ENCODE measurements at places on chromosomes 1 and 21.

GRCh38 chr1:7989762-7990428, 28.4 kb downstream of the PARK7 start:
- DNase-seq, result no peak

DNA sequence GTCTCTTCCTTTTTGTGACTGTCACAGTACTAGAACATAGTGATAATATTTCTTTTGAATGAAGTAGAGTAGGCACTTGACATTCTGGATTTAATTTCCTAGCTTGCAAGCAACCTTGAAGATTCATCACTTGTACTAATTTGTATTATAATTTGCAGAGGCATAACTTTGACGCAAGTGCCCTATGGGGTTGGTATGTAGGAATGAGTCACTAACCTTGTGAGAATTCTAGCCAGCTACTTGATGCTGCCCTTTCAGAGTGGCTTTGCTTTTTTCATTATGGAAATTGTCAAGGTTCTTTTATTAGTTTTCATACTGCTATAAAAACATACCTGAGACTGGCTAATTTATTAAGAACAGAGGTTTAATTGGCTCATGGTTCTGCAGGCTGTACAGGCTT, 13.7 kb upstream of the DPH5 start:
- no peak for DNase-seq

DNA sequence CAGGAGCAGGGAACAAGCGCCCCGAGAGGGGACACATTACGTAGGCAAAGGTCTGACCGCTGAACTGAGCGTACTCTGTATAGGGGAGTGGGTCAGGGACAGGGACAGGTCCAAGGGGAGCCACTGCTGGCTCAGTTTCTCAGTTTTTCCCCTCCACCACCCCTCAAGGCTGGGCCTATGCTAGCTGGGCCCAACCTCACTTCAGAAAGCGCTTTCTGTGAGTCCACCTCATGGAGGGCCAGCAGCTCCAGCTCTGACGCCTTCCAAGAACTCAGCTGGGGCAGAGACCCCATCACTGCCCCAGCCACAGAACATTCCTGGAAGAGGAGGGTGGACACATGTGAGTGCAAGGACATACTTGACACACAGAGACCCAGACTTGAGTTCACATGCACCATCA, 242.0 kb downstream of the FOXD2 start:
- DNase-seq, result no peak

DNA sequence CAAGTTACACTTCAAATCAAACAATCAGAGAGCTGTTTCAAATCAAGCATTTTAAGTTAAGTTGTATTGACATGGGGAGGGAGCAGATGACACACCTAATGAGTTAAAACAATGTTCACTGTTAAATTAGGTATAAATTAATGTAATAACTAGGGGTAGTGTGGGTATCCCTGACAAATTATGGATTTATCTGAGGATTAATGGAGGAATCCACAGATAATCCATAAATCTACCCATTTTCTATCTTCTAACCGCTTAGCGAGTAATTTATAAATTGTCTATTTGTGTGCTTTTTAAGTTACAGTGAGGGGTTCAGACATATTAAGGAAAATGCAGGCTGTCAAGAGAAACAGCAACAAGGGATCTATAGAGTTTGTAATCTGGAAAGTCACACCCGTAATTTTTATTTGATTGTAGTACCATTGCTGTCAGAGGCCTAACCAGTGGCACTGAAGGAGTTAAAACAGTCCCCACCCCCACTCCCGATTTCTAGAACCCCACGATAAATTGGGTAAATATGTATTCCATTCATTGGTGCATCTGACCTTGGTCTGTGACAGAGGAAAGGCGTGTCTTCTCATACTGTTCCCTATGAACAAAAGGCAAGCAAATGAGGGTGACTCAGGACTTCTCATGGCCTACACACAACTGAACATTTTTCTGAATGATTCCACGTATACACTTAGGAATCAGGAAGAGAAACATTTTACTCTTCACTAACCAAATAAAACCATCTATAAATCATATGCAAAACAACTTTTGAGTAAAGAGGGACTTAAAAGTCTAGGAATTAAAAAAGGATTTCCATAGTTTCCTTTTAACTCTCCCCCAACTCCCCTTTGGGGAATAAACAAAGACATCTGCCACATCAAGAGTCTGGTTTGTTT, 7.4 kb downstream of the IRF2BP2 start:
- DNase-seq, result peak; percentile 71

GRCh38 chr1:29586215-29586614, 349.9 kb downstream of the PTPRU start:
- DNase-seq, result no peak

DNA sequence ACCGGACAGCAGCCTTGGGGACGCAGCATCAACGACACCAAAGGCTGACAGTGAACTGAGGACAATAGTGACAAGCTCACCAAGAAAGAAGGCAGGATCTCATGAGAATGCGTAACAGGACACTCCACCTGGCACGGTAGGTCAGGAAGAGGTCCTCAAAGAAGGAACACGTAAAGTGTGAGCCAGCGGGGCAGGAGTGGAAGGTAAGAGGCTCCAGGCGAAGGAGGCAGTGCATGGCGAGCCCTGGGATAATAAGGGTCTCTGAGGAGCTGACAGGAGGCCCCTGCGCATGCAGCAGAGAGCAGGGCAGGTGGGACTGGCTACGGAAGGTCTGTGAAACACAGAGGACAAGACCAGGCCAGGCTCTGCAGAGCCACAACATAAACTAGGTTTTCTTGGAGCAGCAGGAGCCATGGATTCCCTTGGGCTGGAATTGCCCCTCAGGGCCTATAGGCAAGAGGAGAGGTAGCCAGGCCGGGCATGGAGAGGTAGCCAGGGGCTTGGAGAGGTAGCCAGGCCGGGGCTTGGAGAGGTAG, 8.2 kb downstream of the LSS start:
- no peak for DNase-seq

DNA sequence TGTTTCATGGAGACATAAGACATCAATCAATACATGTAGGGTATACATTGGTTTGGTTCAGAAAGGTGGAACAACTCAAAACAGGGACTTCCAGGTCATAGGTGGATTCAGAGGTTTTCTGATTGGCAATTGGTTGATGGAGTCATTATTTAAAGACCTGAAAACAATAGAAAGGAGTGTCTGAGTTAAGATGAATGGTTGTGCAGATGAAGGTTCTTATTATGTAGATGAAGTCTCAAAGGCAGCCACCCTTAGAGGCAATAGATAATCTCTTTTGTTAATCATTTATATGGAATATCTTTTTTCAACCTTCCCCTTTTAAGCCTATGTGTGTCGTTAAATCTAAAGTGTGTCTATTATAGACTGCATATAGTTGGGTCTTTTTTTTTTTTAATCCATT, 67.8 kb upstream of the LYPLAL1 start:
- no peak for DNase-seq
